ENCODE measurements at places on chromosomes 5 and 9.

GRCh38 chr9:83424831-83425230 is 113.4 kb downstream of the FRMD3 start:
- no peak for DNase-seq

DNA sequence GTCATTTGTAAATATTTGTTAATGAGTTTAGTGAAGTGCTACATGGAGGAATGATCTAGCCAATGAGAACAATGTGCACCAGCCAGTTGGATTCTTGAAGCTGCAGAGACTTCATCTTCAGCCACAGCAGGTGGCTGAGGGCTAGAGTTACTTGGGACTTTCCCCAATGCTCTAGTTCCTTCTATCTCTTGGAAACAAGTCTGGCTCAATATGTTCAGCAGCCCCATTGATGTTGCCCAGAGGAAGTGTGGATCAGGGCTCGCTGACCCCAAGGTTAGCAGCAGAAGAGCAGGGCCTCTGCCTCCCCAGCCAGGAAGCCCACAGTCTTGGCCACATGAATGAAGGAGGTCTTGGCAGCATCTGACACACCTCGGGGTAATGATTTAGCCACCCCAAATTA is 117.5 kb downstream of the SLC1A3 start:
- DNase-seq = no peak

- DNase-seq = no peak
These were observed 371.6 kb downstream of the PIK3R1 start for GRCh38 chr5:68587171-68587570.

GRCh38 chr9:72979405-72980100 is 26.7 kb upstream of the ALDH1A1 start:
- DNase-seq = no peak

DNA sequence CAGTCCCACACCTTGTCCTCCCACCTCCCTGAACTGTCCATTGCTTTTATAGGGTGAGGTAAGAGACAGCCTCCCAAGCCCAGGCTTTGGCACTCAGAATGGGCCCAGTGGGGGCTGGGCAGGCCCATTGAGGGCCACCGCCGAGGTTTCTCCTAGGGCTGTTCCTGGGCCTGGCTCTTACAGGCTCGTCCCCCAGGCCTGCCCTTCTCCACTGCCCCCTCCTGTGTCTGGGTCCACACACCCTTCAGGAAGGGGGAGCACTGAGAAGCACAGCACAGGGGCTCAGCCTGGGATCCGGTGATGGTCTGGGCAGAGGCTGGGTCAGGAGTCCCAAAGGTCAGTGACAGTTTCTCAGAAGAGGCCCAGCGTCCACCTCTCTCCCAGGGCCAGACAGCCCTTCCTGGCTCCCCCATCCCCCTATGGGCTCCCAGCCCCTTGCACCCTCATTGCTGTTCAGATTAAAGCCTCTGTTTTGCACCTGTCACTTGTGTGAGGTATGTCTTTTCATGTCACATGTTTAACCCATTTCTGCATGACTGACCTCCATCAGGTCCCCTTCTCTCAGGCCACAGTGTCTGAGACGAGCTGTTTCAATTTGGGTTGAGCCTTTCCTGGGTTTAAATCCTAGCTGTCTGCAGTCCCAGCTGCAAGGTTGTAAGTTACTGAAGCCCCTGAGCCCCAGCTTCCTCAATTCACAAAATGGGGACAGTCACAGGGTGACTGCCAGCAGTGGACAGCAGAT is 29.4 kb downstream of the IER5L start:
- DNase-seq = no peak

DNA sequence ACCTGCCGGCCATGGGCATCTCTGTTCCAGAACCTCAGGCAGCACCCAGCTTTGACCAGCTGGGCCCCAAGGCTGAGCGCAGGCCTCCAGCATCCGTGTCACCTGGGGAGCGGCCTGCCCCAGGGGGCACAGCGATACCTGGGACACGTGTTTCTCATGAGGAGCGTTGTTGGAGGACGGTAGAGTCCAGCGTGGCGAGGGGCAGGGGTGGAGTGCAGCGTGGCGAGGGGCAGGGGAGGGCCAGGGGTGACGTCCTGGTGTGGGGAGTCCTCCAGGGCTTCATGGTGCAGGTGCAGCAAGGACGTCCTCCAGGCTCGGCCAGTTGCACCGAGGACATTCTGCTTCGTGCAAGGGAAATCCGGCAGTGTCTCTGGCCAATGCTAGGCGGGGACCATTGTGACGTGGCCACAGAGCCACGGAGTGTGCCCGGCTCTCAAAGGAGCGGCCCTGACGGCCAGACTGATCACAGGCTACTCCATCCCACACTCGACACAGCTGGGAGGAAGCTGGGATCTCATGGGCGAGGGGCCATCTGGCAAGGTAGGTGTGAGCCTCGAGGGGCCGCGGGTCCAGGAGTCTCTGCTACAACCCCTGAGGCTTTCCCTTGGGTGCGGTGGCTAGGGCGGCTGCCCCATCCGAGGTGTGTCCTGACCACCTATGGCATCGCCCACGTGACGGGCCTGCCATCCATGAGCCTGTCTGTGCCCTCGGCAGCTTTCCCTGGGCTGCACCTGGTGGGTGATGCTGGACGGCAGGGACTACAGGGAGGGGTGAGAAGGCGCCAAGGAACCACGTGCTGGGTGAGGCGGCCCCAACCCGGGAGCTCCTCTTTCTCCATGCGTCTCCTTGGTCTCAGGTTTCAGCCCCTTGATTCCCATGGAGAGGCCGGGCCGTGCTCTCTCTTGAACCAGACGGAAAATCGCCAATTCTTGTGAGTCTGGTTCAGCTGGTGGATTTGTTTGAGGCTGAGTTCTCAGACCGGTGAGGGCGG is 33.8 kb downstream of the SLC9A3 start:
- DNase-seq = no peak

DNA sequence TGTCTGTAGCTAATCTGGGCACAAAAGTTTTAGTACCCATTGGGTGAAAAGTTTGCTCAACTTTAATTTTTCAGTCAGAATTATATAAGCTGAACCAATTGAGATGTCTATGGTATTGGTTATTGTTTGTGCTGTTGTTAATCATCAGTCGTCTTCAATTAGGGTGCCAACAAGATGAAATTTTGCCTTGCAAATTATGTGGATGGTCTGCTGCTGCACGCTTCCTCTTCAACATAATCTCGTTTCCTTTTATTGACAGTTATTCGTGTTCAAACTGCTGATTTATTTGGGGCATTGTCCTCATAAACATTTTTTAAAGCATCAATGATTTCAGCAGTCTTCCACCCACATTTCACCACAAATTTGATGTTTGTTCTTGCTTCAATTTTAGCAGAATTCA is 194.0 kb downstream of the HTR1A start:
- DNase-seq = no peak

DNA sequence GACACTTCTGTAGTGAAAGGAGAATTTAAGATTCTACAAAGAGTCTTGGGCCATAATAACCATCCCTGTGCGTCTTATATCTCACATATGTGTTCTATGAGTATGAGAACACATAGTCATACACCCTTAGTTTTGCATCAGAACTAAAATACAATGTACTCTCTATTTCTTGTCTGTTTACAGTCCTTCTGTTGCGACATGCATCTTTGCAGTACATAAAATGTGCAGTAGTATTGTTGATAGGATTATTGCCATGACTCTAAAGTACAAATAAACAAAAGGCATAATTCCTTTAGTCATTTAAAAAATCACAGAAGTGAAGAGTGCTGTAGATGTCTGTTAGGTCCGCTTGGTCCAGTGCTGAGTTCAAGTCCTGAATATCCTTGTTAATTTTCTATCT is 201.9 kb downstream of the NR3C1 start:
- DNase-seq = no peak

- DNase-seq = no peak
These were observed 85.9 kb downstream of the RAI14 start for GRCh38 chr5:34742061-34742460.

GRCh38 chr5:79936002-79936645 is 54.9 kb downstream of the MTX3 start:
- DNase-seq = no peak

DNA sequence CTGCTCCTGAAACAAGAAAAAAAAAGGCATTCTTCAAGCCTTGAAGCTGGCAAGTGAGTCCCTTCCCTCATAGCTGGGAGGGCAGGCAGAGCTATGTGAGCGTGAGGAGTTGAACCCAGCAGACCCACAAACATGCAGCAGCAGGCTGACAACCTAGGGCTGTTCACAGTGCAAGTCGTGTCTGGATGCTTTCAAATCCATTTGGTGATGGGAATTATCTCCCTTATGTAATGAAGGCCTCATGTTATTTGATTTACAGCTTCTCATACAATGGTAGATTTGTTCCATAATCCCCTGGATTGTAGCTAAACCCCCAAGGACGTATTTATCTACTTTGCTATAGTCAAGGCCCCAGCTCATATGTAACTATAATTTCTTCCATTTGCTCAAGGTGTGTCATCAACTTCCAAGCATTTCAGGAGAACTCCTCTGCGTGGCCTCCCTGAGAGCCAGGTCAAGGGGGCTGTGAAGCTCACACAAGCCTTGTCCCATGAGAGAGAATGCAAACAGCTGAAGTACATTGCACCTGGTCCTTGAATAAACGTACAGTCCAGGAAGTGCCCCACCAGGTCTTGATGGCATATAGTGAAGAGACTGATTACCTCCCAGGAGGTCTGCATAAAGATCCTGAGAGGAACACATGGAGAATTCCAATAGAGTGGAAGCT is 124.8 kb upstream of the SLC1A3 start:
- no peak for DNase-seq

GRCh38 chr9:128340691-128341434 is 536 bp downstream of the SLC27A4 start:
- no peak for DNase-seq

GRCh38 chr9:371349-371748 is 156.7 kb downstream of the DOCK8 start:
- no peak for DNase-seq

DNA sequence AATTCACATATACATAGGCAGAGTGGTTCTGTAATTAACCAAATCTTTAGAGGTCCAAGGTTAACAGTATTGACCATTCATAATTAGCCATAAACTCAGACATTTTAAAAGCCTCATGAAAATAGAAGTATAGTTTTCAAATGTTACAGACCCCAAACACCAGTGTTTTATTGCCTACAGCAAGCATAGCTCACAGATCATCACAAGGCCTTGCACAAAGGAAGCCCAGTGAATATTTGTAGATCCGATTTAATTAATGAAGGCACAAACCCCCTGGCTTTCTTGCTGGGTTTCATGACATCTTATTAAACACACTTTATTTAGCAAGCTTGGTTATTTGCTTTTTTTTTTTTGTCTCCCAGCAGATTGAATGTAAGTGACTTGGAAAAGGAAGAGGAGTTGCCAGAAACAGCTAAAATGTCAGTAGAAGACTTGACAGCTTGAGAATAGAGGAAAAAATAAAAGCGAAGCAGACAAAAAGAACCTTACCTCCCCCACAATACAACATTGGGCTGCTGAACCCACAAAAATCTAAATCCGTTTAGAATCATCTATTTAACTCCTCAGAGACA is 283.9 kb upstream of the TNC start:
- no peak for DNase-seq

GRCh38 chr5:134289509-134290113 is 63.7 kb upstream of the PPP2CA start:
- DNase-seq = no peak

DNA sequence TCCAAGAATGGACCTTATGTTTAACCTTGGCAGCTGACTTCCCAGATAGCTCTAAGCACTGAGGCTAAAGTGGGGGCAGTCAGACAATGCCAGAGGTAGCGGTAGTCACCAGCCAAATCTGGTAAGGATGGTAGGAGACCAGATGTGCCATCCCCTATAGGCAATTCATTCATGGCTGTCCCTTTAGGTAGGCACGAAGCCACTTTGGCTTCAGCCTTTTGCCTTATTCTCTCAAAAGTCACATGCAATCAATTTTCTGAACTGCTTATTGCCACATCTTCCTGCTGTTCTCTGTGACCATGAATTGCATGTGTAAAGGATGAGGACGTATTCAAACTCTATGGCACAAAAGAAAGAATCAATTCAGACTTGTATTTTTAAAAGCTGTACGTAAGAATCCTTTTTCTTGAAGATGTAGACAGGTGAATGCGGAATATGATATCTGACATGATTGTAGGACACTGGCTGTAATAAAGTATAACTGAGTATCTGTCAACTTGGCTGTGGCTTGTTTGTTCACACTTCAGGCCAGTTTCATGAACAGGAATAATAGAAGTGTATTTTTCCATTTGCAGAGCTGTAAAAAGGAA is 611.7 kb downstream of the NR2F1-AS1 start:
- no peak for DNase-seq

GRCh38 chr9:134055981-134056461 is 11.8 kb downstream of the BRD3 start:
- peak; percentile 83 for DNase-seq

GRCh38 chr9:128215491-128216409 is 12.6 kb downstream of the DNM1 start:
- DNase-seq = no peak

GRCh38 chr5:88895681-88896501 is 12.9 kb upstream of the MEF2C start:
- no peak for DNase-seq
